Activated naive CD4-positive, alpha-beta T cell treated with anti-CD3 and anti-CD28 coated beads for 36 hours (primary cell): ENCODE measurements at places on chromosomes 6 and 20. TPM values are rescaled to one million over a fixed set of nuclear protein-coding genes. Genes with fewer than 3 reads are reported as not detected.

The COL9A3 gene
- total RNA-seq = not detected

DNA sequence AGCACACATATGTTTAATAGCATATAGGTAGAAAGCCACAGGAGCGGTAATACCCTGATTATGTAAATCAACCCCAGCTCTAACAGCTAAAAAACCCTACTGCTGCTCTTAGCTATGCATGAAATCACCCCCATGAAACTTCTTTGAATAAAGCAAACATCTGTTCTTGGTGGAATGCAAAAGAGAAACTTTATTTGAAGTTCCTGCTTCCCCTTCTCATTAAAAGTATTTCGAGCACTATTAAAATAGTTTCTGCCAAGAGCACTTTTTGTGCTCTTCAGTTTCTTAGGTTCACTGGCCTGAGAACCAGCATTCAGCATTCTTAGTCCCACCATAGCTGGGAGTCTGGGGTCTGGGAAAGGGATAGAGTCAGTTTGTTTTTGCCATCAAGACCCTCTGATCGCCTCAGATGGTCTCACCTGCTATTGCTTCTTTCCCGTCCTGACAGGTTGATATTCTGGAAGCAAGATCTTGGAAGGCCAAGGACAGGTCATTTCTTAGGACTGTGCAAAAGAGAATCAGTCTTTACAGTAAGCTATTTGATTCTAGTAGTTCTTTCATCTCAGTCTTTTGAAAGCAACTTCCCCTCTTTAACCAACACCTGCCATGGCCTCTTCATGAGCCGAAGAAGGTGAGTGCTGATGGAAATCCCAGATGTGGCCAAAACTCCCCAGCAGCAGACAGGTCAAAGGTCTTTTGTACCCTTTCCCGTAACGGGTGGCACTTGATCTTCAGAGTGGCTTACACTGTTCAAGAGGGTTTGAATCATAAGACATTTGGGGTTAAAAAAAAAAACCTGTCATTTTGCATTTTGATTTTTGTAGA lies 76.5 kb upstream of the TMEM170B start:
- peak; percentile 82 for DNase-seq

DNA sequence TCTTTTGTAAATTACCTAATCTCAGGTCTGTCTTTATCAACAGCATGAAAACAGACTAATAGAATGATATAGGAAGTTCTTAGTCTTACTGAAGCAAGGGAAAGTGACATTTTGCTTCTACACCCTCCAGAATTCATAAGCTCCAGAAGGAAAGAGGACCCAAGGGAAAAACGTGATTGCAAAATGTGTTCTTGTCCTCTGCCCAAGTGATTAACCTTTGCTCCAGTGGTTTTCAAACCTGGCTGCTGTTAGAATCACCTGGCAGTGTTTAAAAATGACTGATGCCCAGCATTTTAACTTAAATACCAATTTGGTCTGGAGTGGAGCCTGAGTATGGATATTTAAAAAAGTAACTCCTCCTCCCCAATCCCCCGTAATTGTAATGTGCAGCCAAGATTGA lies 191.4 kb downstream of the SLC16A10 start:
- no peak for DNase-seq

GRCh38 chr6:20038410-20039204 lies 173.7 kb downstream of the MBOAT1 start:
- no peak for DNase-seq

DNA sequence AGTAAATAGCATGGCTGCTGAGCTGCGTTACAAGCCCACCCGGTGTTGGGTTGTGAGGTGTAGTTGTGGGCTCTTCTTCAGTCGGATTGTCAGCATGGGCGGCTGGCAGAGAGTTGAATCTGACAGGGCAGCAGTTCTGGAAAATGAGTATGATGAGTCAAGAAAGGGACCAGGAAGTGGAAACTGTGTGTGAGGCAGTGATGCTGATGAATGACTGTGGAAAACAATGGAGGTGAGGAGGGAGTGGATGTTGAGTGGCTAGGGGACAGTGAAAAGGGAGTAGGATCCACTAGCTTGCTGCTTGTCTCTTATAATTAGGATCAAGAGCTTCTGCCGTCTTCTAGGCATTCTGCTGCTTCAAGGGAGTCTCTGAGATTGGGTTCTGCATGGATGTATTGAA lies 154.3 kb downstream of the ESR1 start:
- DNase-seq = no peak

DNA sequence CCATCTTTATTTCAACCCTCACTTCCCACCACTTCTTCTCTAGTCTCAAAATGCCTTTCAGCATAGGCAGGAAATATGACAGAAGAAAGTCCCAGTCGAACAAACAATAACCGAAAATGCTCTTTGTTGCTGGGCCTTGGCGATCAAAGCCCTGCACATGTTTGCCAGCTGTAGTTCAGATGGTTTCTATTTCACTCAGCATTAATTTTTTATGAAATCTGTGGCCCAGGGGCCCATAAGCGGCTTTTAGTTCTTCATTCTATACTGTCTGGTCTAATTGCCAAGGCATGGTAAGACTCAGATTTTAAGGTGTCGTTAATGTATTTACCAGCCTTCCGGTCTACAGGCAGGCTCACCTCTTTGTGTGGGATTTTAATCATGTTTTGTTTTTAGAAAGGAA lies 10.9 kb upstream of the F13A1 start:
- DNase-seq = no peak

GRCh38 chr20:44166477-44166876 lies 20.5 kb downstream of the JPH2 start:
- no peak for DNase-seq

DNA sequence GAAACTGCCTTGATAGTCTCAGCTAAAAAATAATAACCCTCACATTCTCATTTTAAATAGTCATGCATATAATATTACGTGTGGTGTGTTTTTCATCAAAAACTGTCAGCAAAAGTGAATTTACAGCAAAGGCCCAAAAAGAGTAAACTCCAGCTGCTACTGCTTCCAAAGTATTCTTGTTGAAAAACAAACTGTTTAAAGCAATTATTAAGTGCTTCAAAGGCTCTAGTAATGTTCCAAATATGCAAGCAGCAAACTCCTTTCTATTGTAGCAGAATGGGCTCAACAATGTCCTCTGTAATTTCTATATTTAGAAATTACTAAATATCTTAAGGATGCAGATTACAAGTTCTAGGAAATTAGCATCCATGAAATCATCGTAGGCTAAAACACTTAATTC lies 280.0 kb upstream of the TBX18 start:
- no peak for DNase-seq

- no peak for DNase-seq
Measured at GRCh38 chr6:45921691-45922281, 93.9 kb downstream of the CLIC5 start.

DNA sequence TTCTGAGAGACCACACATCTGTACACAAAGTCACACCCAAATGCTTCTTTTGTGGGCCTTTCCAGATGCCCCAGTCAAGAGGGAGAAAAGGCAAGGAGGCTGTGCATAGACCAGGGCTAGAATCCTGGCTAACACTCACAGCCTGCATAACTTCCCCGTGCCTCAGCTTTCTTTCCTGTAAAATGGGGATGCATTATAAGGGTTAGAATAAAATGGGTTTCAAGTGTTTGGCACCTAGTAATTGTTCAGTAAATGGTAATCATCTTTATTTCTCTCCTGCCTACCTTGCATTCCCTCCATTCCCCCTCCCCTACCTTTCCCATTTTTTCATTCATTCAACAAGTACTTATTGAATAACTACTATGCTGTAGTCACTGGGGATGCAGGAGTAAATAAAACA lies 29.4 kb downstream of the UNC5CL start:
- no peak for DNase-seq
